ENCODE measurements at places on chromosomes 2 and 18. TPM values are rescaled to one million over a fixed set of nuclear protein-coding genes. Genes with fewer than 3 reads are reported as not detected.
A peak's percentile ranks its signal among the peaks of the same experiment; 100 is the strongest.

Gene CYBRD1
- 28.7 TPM for total RNA-seq

DNA sequence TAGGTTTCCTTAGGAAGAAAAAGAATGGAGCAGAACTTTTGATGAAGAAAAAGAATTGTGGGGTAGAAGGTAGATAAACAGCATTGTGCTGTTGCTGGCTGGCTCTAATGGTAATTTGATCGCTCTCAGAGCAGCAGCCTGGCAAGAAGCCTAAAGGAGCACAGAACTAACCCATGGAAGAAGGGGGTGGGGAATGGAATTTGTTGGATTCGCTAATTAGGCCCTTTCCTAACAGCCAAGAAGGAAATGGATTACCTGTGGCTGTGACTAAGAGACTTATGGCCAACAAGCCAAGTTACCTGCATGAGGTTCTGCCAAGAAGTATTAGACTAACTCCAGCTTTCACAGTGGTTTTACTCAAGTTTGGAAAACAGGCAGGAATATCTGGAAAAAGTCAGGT lies 210.6 kb downstream of the IKZF2 start:
- no peak for DNase-seq

Gene TFPI
- total RNA-seq, result 0.23 TPM

Gene EIF2AK3
- 29.9 TPM for total RNA-seq

DNA sequence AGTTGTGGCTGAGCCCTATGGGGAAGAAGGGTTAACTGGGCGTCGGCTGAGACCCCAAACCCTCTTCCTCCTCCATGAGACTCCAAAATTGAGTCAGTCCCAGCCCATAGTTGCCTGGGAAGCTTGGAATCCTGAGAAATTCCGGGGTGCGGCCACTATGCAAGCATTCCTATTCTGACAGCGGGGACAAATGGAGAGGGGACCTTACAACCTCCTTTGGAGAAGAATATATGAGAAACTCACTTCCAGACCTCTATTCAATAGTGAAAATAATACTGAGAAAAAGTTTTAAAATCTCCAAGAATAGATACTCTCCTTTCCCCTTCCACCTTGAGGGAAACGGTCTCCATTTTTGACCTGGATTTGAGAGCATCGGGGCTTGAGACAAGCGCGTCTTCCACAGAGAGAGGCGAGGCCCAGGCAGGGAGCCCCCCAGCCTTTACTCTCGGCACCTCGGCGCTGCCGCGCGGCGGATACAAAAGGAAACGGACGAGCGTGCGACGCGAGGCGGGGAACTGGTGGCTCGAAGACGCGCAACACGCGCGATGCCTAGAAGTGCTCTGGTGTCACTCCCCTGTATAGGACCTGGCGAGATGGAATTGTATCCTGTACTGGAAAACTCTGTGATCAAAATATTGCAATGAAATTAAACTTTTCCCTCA lies 11.1 kb downstream of the NR4A2 start:
- no peak for DNase-seq

GRCh38 chr2:193701484-193701883 lies 1506.8 kb upstream of the TMEFF2 start:
- no peak for DNase-seq

DNA sequence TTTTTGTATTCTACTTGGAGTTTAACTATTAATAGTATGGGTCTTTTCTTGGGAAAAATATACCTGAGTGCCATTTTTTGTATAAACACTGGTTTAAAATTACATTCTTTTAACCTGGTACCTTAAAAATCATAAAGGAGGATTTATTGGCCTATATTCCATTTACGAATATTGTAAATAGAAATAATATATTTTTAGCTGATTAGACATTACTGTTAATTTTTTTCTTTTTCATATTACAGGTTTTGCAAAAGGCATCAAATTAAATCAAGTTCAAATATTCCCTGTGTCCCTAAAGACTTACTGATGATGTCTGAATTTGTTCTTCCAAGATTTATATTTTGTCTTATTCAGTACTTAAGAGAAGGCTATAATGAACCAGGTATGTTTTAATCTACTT lies 44.7 kb downstream of the UBR3 start:
- DNase-seq, result no peak

- no peak for DNase-seq
These were observed 73.6 kb downstream of the SPRED2 start for GRCh38 chr2:65358678-65359400.

GRCh38 chr2:190714958-190715357 lies 66.1 kb downstream of the NAB1 start:
- no peak for DNase-seq

Gene EIPR1
- 27.9 TPM for total RNA-seq

Gene KRCC1
- total RNA-seq, result 9.0 TPM

DNA sequence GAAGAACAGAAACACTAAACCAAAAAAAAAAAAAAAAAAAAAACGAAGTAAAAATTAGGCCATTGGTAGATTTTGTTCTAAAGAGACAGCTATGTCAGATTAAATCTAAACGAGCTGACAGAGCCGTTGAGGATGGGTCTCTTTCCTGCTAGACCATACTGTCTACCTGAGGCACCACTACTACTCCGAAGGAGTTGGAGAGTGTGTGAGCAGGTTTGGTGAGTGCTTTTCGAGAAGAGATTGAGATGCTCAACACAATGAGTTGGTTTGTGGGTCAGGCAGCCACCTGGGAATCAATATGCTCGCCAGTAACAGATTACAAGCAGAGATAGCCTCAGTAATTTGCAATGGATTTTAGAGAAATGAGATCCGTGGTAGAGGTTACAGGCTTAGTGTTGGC lies 281.5 kb upstream of the EPAS1 start:
- DNase-seq, result no peak

DNA sequence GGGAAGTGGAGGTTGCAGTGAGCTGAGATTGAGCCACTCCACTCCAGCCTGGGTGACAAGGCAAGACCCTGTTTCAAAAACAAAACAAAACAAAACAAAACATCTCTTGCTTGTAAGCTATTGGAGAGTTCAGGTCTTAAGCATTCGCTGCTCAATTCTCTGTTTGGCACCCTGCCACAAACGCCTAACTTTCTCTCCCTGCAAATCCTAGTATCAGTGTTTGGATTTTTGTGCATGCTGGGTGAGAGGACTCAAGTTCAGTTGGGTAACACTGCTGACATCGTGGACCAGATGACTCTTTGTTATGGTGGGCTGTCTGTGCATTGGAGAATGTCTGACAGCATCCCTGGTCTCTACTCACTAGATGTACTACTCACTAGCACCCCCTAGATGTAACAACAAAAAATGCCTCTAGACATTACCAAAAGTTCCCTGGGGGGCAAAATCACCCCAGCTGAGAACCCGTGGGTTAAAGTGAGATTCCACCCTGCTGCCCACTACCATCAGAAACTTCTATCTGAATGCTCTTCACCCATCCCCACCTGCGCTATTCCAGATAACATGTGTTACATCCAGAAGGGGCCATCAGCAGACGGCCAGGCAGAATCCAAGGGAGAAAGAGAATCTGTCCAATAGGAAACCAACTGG lies 50.9 kb downstream of the CACNB4 start:
- DNase-seq, result no peak

Gene OR6B2
- not detected for total RNA-seq

GRCh38 chr2:237134321-237135230 lies 48.9 kb downstream of the COPS8 start:
- no peak for DNase-seq

Gene PSMD14
- total RNA-seq, result 36.2 TPM

DNA sequence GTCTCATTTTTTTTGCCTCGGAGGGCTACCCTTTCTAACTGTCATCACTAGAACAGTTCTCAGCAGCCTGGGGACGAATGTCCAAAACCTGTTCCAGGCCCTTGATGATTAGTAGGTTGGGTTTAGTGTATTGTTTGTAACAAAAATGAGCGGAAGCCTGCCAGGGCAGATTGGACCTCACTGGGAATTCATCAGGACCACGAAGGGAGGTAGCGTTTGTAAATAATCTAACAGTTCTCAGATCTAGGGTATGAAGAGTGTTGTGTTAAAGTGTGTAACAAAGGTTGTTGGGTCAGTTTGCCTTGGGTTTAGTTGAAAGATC lies 799 bp downstream of the CEP68 start:
- no peak for DNase-seq

Gene UPP2
- not detected for total RNA-seq

DNA sequence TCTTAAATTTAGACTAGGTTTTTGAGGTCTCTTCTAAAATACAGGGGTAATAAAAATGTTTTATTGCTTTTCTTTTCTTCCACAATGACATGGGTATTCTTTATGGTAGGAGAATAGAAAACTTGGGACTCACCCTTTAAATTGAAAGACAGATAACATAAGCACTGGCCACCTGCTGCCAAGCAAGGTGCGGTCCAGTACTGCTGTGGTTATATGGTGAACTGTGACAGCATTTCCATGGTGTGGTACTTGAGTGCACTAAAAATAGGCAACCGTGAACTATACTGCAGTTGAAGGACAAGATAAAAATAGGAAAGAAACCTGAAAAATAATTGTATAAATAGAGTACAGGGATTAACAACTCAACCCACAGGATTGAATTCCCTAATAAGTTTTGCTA lies 54.4 kb upstream of the GRB14 start:
- no peak for DNase-seq

Gene ITGB6
- total RNA-seq, result not detected

Gene COL3A1
- total RNA-seq, result not detected

DNA sequence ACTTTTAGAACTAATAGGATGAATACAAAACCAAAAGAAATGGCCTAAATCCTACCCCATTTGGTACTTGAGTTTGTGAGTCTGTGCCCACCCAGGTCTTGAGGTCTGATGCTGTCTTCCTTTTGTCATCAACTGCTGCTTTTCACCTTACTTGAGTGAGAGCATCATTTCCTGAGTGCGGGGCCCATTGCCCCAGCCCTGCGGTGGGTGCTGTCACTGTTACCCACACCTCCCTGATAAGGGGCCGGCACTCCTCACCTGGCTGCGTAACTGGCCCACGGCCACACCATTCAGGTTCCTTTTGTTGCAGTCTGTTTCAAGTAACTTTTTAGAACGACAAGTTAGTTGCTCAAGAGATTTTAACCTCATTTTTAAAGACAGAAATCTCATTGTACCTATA lies 25.3 kb downstream of the RAB12 start:
- DNase-seq, result no peak

DNA sequence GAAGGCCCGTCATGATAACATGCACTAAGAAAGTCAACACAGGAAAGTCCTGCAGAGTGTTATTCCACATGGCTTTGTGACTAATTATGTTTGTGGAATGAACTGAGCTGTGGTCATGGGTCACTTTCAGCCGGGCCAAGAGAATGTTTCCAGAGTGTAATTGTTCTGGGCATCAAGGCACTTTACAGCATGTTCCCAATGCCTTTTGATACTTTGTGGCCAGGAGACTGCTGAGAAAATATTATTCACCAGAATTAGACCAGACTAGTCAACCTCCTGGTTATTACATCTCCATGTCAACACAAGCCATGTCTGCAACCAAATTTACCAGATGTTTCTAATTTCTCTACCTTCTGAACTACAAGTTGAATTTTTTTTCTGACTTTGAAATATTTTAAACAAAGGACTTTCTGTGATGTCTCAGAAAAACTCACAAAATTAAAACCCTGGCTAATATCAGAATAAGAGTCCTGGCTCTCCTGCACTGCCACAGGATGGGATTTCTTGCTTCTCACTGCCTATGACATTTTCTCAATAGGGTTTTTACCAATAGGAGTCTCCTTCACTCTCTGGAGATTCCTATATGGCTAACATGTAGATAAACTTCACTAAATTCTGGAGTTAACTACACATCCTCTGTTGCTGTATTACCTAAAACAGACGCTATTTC lies 90.6 kb upstream of the WDR75 start:
- DNase-seq, result no peak

DNA sequence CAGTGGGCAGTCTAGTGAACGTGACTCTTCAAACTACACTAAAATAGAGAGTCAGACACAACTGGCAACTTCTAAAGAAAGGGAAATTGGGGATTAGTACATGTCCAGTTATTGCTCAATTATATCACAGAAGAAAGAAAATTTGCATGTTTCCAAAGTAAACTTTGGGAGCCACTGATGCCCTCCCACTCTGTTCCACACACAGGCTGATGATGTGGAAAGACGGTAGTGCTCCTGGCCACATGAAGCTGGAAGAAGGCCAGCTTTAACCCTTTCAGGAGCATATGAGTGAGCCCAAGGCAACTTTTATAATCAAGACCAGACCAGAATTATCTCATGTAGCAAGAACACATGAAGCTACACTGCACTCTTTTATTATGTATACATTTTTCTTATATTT lies 141.0 kb downstream of the NR4A2 start:
- no peak for DNase-seq

DNA sequence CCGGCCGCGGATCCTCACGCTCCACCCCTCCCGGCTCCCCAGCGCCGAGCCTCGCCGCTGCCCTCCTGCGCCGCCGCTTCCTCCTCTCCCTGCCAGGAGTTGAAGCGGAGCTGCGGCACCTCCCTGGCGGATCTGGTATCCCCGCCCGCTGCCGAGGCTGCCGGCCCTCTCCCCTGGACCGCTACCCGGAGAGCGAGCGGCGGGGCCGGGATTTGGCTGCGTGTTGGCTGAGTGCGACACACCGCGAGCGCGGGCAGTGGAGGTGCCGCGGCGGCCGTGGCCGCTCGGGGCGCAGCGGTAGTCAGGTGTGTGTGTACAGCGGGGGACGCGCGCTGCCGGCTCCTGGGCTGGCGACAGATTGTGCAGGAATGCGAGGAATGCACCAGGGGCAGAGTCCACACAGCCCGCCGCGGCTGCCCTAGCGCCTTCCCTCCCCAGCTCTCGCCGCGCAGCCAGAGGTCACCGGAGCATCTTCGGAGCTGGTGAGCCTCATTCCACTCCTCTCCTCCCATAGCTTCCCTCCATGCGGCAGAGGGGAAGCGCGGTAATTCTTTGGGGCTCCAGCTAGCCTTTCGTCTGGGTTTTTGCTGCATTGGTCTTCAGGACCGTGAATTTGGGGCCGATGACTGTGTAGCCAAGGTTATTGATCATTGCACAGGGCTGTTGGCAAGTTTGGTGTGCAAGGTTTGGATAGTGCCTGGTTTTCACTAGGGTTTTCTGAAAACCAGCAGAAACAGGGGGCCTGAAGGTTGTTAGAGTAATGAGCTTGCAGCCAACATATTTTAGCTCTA lies 1.3 kb downstream of the PKP4 start:
- peak; percentile 51 for DNase-seq

DNA sequence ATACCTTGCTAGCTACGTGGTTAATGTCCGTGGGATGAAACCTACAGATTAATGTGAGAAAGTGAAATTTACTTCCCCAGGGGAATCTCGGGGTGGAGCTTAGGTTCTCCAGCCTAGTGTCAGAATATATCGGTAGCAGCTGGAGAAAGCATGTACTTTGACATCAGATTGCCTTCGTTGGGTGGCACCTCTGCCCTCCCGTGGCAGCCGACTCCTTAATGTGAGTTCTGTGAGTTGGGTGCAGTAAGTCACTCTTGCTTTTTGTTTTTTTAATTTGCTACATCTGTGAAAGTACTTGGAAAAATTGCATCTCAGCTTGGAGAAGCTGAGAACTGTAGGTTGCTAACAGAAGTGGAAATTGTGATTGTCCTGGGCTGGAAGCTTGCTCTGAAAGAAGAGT lies 3.6 kb downstream of the KLF11 start:
- DNase-seq, result no peak

GRCh38 chr2:78992451-78992806 lies 33.1 kb upstream of the REG3G start:
- no peak for DNase-seq

Gene SPIRE1
- total RNA-seq, result 6.7 TPM

Gene TCF23
- not detected for total RNA-seq
